ENCODE measurements at places on chromosomes 7 and 10.

DNA sequence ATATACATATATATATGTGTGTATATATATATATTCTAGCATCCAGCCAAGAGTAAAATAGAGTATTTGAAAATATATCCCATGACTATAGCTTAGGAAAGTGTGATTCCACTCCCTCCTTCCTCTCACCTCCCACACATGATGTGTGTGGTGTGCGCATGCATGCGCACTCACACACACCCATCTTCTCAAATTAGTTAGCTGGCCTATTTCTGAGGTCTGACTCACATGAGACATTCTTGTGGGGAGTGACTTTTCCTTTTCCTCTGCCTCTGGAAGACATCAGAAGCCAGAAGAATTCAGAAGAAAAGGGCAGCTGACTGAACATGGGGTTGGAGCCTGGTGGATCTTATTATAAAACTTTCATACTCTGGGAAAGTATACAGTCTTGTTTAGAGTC is 793.5 kb upstream of the ZNF722 start:
- DNase-seq = no peak

GRCh38 chr10:21811245-21811585 is 192.3 kb downstream of the DNAJC1 start:
- DNase-seq = no peak

- no peak for DNase-seq
Measured at GRCh38 chr7:105680505-105681187, 99.4 kb upstream of the EFCAB10 start.

DNA sequence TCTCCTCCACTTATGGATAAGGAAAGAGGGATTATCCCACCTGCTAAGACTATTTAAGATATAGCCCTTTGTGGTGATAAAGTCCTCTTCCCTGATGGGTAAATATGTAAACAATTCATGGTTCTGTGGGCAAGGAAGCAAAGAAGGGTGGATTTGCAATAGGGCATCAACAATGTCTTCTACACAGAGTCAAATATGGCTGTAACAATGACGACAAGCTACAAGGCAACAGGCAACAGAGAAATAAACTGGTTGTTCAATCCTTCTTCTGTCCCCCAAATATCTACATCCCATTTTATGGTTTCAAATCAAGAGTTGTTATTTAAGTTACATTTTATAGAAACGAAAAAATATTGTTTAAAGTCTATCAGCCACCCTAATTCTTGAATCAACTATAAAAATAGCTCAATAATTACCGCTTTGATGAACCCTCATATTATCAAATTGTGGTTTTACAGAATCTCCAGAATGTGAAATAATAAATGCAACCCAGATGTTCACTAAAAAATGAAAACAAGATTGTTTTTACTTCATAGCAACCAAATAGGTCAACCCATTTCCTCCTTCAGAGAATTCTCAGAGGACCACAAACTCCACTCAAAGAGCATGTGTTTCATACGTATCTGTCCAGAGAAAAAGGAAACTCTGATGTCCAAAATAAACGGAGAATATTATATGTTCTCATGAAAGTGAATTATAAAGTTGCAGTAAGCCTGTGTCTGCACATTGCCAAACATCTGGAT is 13.8 kb downstream of the CYTH3 start:
- DNase-seq = no peak

DNA sequence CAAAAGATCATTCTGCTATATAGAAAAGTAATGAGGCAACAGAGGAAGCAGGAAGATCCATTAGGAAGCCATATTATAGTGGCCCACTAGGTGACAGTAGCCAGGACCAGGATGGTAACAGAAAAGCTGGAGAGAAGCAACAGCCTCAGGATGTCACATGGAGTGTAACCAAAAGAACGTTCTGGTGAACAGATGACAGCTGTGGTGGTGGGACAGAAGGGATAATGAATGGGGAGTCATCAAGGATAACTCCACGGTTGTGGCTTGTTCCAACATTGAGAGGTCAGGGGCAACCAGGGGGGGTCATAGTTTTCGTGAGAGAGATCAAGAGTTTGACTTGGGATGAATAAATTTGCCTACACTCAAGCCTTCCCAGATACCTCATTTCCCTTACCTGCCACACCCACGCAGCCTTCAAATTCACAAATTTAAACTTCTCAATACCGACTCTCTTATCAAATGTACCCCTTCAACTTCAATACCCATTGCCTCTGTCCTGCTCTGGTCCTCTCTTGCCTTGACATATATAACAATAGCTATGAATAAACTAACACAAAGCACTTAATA is 9.3 kb downstream of the TBL2 start:
- DNase-seq = no peak

DNA sequence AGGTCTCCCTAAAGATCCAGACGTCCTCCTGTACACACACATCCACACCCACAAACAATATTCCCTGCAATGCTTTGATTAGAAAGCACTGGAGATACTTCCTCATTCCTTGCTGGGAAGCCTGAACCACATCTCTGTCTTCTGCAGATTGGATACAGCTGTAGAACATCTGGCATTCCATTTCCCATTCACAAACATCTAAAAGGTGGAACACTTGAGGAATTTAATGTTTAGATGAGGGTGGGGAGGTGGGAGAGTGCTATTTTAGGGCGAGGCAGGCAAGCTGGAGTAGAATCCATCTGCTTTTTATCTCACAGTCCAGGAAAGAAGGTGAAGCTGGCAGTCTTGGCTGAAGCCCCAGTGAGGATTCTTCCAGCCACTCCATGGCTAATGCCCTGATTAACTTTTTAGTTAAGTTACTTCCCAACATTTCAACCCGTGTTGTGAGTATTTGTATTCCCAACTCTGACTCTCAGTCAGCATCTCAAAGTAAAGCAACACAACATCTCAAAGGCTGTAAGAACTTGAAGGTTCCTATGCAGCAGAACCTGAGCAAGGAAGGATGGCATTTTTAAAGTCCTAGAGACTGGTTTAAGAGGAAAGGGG is 46.1 kb downstream of the CYTH3 start:
- no peak for DNase-seq

- no peak for DNase-seq
Measured at GRCh38 chr10:3487228-3487627, 297.8 kb downstream of the KLF6 start.

Measured in stimulated activated CD8-positive, alpha-beta memory T cell treated with anti-CD3 and anti-CD28 coated beads, Interleukin-2, amount 100 ng/mL, for 1 hour (primary cell).